ENCODE measurements at places on chromosomes 6 and 20. TPM values are rescaled to one million over a fixed set of nuclear protein-coding genes. Genes with fewer than 3 reads are reported as not detected.

Gene SYTL3
- 1.9 TPM for total RNA-seq

Gene KIF25
- 0.03 TPM for total RNA-seq

Gene NR2E1
- total RNA-seq: not detected

Gene ACSS1
- 17.1 TPM for total RNA-seq

Gene GPR63
- 0.46 TPM for total RNA-seq

Gene UQCC2
- 98.6 TPM for total RNA-seq

Gene OR2B6
- total RNA-seq: 0.15 TPM

Gene ELOVL2
- 6.9 TPM for total RNA-seq

Gene BANF2
- total RNA-seq: not detected

Gene IRF4
- total RNA-seq: 0.25 TPM

Gene PPP1R11
- total RNA-seq: 41.3 TPM

Gene EDN3
- 3.0 TPM for total RNA-seq

Gene NKX2-4
- total RNA-seq: not detected

Gene PLN
- not detected for total RNA-seq

Gene TENT5A
- total RNA-seq: 1.0 TPM

Gene AARS2
- 6.2 TPM for total RNA-seq

Gene REV3L
- total RNA-seq: 6.3 TPM

Gene SIRPD
- not detected for total RNA-seq

Gene RSPO4
- total RNA-seq: not detected

Gene BPIFB2
- not detected for total RNA-seq

Gene TRIM15
- total RNA-seq: not detected

Gene TNNC2
- not detected for total RNA-seq

Gene SLC17A2
- total RNA-seq: not detected

Gene EYS
- 0.02 TPM for total RNA-seq

Gene TPX2
- 102 TPM for total RNA-seq

Gene CLPSL2
- 0.99 TPM for total RNA-seq

Gene BTN3A1
- 3.2 TPM for total RNA-seq

Gene TSBP1
- not detected for total RNA-seq

Gene EDEM2
- 57.2 TPM for total RNA-seq

Gene STX11
- total RNA-seq: 2.7 TPM

Gene HLA-DMA
- 3.3 TPM for total RNA-seq

Gene FARS2
- total RNA-seq: 9.6 TPM

Gene MRPS18A
- 48.0 TPM for total RNA-seq

Gene FABP7
- total RNA-seq: not detected

Gene RAMACL
- 0.10 TPM for total RNA-seq

Gene HLA-DRB1
- total RNA-seq: not detected

Gene CPXM1
- not detected for total RNA-seq

Gene SSTR4
- total RNA-seq: 0.32 TPM

Gene WDR27
- 10.7 TPM for total RNA-seq

Gene MUC21
- total RNA-seq: not detected

Gene RPS6KA2
- total RNA-seq: 0.16 TPM

Gene ADGB
- not detected for total RNA-seq

Gene TRIM31
- 0.85 TPM for total RNA-seq

Gene COL19A1
- total RNA-seq: not detected

Gene CALHM6
- not detected for total RNA-seq

Gene GABRR2
- total RNA-seq: 0.09 TPM

Gene SAPCD1
- total RNA-seq: 3.0 TPM

Gene MCM3
- 72.2 TPM for total RNA-seq

Gene EZR
- total RNA-seq: 436 TPM

Gene NDUFAF4
- total RNA-seq: 54.0 TPM

Gene RBPJL
- not detected for total RNA-seq

Gene USP49
- 1.1 TPM for total RNA-seq

Gene ECT2L
- not detected for total RNA-seq

Gene DTD1
- 80.5 TPM for total RNA-seq

Gene ZBTB9
- 11.7 TPM for total RNA-seq

Gene ULBP1
- 0.77 TPM for total RNA-seq

Gene PERP
- total RNA-seq: 75.6 TPM

Gene BPIFA1
- total RNA-seq: not detected

Measured in A549 treated with Hydrocortisone at 1 μM for 4 hours (cell line).